ENCODE measurements at places on chromosomes 4 and X. TPM values are rescaled to one million over a fixed set of nuclear protein-coding genes. Genes with fewer than 3 reads are reported as not detected.

DNA sequence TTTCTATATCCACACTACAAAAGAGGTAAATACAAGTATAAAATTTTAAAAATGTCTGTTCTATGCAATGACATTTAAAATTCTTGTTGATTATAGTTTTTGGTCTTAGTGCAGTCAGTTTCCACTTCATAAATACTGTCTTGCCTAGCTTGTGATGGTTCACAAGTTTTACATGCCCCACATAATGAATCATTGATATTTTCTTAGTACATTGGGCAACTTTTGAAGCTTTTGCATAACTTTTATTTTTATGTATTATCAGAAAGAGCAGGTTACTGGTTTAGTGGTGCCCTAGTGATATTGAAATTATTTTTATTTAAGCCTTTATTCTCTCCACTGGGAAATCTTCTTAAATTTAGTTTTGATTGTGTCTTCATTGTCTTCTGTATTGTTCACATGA lies 388.0 kb downstream of the CCSER1 start:
- no peak for DNase-seq
- H3K27ac ChIP-seq: no peak overlapping the region
- no peaks in the 10 kb centered on the region for H3K4me1 ChIP-seq
- H3K36me3 ChIP-seq: no peaks in the 10 kb centered on the region
- H3K27me3 ChIP-seq: no peaks in the 10 kb centered on the region

GRCh38 chr4:48090621-48091020 lies 43.4 kb downstream of the TXK start:
- no peaks in the 10 kb centered on the region for H3K27me3 ChIP-seq
- DNase-seq: no peak
- no peak overlapping the region for H3K4me3 ChIP-seq
- H3K4me1 ChIP-seq: no peaks in the 10 kb centered on the region
- H3K36me3 ChIP-seq: no peaks in the 10 kb centered on the region
- no peak overlapping the region for H3K27ac ChIP-seq

- DNase-seq: no peak
- H3K27me3 ChIP-seq: no peaks in the 10 kb centered on the region
- H3K4me1 ChIP-seq: no peaks in the 10 kb centered on the region
- H3K36me3 ChIP-seq: no peaks in the 10 kb centered on the region
Observed at GRCh38 chrX:136666088-136666487, 18.1 kb downstream of the CD40LG start.

GRCh38 chr4:150106886-150107285 lies 28.6 kb downstream of the DCLK2 start:
- no peaks in the 10 kb centered on the region for H3K27me3 ChIP-seq
- no peaks in the 10 kb centered on the region for H3K36me3 ChIP-seq
- no peak overlapping the region for H3K4me3 ChIP-seq
- H3K27ac ChIP-seq: no peak overlapping the region
- DNase-seq: no peak
- H3K4me1 ChIP-seq: no peaks in the 10 kb centered on the region

DNA sequence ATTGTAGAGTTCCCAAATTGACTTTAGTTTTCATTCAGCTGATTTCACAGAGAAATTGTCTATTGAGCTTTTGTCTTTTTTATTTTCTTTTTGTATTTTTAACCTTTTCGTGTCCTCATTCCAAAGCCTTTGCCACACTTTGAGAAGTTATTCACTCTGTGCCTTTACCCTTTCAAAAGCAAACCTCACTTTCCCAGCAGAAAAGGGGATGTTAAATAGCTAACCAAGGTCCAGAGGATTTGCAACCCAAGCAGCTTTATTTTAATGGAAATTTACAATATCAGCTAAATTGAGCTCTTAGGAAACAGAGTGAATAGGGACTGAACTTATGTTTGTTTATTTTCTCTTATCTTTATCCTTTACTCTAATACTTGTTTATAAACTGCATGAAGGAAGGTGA lies 428.8 kb downstream of the PCDH7 start:
- no peaks in the 10 kb centered on the region for H3K4me1 ChIP-seq
- H3K27me3 ChIP-seq: no peaks in the 10 kb centered on the region
- no peak for DNase-seq
- no peak overlapping the region for H3K27ac ChIP-seq
- no peak overlapping the region for H3K4me3 ChIP-seq
- no peaks in the 10 kb centered on the region for H3K36me3 ChIP-seq

GRCh38 chr4:4392501-4393183 lies 5.7 kb downstream of the NSG1 start:
- no peak overlapping the region for H3K4me3 ChIP-seq
- no peaks in the 10 kb centered on the region for H3K36me3 ChIP-seq
- H3K27me3 ChIP-seq: peaks cover 13% of the 10 kb centered on the region
- H3K27ac ChIP-seq: no peak overlapping the region

- H3K4me1 ChIP-seq: no peaks in the 10 kb centered on the region
- H3K27me3 ChIP-seq: no peaks in the 10 kb centered on the region
- no peak overlapping the region for H3K4me3 ChIP-seq
- H3K36me3 ChIP-seq: no peaks in the 10 kb centered on the region
Observed at GRCh38 chrX:105121186-105121585, 99.3 kb downstream of the TEX13A start.

DNA sequence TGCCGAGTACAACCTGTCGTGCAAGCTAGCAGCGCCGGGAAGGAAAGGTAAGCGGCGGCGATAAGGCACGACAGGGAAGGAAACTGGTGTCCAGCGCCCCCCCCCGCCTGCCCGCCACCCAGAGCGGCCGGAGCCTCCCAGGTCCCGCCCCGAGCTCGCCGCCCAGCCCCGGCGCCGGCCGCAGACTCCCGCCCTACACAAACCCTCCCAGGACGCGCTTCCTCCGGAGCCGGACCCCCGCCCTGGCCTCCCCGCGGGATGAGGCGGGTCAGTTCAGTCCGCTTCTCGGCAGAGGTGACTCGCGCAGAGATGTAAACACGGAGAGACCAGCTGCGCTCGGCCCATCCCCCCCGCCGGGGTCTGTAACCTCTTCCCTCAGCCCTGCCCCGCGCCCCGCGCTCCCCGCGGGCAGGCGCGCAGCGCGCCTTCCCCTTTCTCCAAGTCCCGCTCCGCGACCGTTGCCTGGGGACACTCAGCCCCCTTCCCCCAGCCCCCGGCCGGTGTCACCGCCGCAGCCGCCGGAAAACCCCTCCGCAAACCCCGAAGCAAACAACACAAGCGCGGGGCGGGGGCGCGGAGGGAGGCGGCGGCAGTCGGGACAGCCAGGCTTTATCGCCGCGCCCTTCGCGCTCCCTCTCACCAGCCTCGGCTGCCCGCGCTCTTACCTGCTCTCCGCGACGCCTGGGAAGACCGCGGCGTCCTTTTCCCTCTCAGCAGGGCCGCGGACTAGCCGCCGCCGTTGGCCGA lies 543 bp downstream of the ELF2 start:
- no peaks in the 10 kb centered on the region for H3K36me3 ChIP-seq
- peak; percentile 91 for DNase-seq
- H3K27ac ChIP-seq: peak overlapping the region; percentile 100
- peaks cover 11% of the 10 kb centered on the region for H3K4me1 ChIP-seq
- no peaks in the 10 kb centered on the region for H3K27me3 ChIP-seq
- H3K4me3 ChIP-seq: peak overlapping the region; percentile 88

DNA sequence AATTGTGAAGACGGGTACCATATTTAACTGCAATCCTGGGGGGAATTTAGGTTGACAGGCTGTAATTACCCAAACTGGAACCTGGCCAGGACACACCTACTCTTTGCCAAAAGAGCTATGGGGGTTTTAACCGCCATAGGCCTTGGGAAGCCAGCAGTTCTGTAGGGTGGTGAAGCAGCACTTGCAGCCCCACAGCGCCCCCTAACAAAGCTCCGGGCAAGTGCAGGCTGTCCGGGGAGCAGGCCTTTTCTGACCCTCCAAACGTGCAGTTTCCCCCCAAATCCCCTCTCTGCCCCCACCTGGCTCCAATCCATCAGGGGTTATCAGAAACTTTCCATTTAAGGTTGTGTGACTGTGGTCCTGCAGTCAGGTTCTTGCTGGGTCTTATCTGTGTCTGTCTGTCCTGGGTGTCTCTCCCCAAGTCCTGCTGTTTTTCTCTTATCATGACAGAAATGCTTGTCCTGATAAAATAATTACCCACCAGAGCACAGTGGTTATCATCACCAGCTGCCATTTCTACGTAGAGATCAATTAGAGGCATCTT lies 350.9 kb downstream of the MID1IP1 start:
- peak; percentile 37 for DNase-seq
- H3K36me3 ChIP-seq: no peaks in the 10 kb centered on the region
- no peak overlapping the region for H3K27ac ChIP-seq
- no peaks in the 10 kb centered on the region for H3K27me3 ChIP-seq

GRCh38 chr4:145888393-145888792 lies 50.2 kb downstream of the ZNF827 start:
- H3K27me3 ChIP-seq: no peaks in the 10 kb centered on the region
- no peak overlapping the region for H3K4me3 ChIP-seq
- no peaks in the 10 kb centered on the region for H3K4me1 ChIP-seq
- peaks cover 10% of the 10 kb centered on the region for H3K36me3 ChIP-seq
- no peak overlapping the region for H3K27ac ChIP-seq
- no peak for DNase-seq

DNA sequence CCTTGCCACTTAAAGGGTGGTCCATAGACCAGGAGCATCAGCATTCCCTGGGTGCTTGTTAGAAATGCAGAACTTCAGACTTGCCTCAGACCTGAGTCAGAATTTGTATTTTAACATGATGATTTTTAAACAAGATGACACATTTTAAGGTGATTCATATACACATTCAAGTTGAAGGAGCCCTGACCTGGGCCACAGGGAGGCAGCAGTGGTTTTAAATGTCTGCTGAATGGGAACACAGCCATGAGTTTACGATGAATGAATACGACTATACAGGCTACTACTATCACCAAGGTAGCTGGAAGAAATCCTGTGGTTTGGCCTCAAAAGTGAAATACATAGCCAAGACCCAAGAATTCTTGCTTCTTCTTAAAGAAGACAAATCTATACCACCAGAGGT lies 2.9 kb downstream of the HDAC8 start:
- H3K36me3 ChIP-seq: peaks cover 19% of the 10 kb centered on the region
- no peak for DNase-seq
- no peaks in the 10 kb centered on the region for H3K4me1 ChIP-seq
- H3K4me3 ChIP-seq: no peak overlapping the region
- no peaks in the 10 kb centered on the region for H3K27me3 ChIP-seq
- H3K27ac ChIP-seq: no peak overlapping the region

- H3K4me1 ChIP-seq: no peaks in the 10 kb centered on the region
- no peaks in the 10 kb centered on the region for H3K27me3 ChIP-seq
- no peak overlapping the region for H3K27ac ChIP-seq
- no peak for DNase-seq
- no peaks in the 10 kb centered on the region for H3K36me3 ChIP-seq
Observed at GRCh38 chr4:186807808-186808629, 84.4 kb upstream of the FAT1 start.

DNA sequence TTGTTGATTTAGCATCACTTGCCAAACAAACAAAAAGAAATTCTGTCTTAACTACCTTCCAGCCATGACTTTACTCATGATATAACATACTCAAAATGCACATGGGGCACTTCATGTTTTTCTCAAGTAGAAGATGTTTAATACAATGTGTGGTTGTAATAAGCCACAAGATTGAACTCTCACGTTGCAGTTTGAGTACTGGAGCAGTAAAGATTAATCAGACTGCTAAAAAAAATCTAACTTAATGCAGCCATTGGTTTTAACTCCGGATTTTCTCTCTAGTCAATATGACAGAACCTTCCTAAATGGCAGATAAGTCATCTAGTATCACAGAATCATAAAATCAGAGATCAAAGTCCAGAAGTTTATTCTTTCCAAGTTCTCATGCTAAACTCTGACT lies 117.9 kb downstream of the SH3KBP1 start:
- no peaks in the 10 kb centered on the region for H3K27me3 ChIP-seq
- no peaks in the 10 kb centered on the region for H3K36me3 ChIP-seq
- H3K4me3 ChIP-seq: no peak overlapping the region
- no peak for DNase-seq
- H3K27ac ChIP-seq: no peak overlapping the region

DNA sequence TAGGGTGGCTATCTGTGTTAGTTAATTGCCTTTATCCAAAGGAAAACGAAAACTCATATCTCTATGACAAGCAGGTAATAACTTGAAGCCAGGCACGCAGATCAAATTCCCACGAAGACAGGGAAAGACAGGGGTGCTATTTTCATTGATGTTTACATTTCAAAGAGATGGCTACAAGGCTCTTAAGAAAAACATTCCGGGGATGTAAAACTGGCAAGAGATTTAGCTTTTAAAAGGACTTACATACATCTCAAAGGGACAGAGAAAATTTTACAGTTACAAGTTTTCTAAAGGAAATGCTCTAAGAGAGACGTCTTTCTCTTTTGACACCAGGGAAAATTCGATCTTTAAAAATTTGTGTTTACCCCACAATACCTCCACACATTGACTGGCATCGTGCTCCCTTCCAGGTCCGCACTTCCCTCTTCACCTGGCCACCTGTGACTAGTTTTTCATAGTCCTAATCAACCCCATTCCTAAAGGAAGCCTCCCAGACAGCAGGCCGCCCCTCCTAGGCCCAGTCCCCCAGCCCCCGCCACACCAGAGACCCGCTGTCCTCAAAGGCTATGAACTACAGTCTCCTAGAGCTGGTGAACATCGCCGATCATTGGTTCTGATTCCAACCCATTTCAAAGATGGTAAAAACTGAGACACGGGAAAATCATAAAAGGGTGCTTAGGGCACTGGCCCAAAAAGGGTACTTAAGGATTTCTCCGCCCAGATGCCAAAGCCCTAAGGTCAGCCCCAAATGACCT lies 649 bp upstream of the ARAF start:
- H3K27ac ChIP-seq: peak overlapping the region; percentile 95
- H3K4me3 ChIP-seq: no peak overlapping the region
- H3K4me1 ChIP-seq: peaks cover 5% of the 10 kb centered on the region
- DNase-seq: no peak

- no peaks in the 10 kb centered on the region for H3K27me3 ChIP-seq
- H3K36me3 ChIP-seq: no peaks in the 10 kb centered on the region
- no peak overlapping the region for H3K4me3 ChIP-seq
- H3K4me1 ChIP-seq: no peaks in the 10 kb centered on the region
- peak; percentile 75 for DNase-seq
- H3K27ac ChIP-seq: no peak overlapping the region
Observed at GRCh38 chr4:75886104-75886503, 16.1 kb downstream of the PPEF2 start.

GRCh38 chr4:7193030-7193958 lies 956 bp downstream of the SORCS2 start:
- DNase-seq: peak; percentile 86
- H3K36me3 ChIP-seq: no peaks in the 10 kb centered on the region
- H3K4me3 ChIP-seq: peak overlapping the region; percentile 46
- H3K27ac ChIP-seq: no peak overlapping the region

EVC2 gene
- 4.0 TPM for total RNA-seq

PLP1 gene
- total RNA-seq: not detected

ARL9 gene
- 0.17 TPM for total RNA-seq

NPY2R gene
- total RNA-seq: not detected

DTHD1 gene
- total RNA-seq: 0.83 TPM

Data from upper lobe of left lung (tissue), 6 donors.